Cortex of kidney (tissue), 1 donor: ENCODE measurements at places on chromosomes 12 and 14.

DNA sequence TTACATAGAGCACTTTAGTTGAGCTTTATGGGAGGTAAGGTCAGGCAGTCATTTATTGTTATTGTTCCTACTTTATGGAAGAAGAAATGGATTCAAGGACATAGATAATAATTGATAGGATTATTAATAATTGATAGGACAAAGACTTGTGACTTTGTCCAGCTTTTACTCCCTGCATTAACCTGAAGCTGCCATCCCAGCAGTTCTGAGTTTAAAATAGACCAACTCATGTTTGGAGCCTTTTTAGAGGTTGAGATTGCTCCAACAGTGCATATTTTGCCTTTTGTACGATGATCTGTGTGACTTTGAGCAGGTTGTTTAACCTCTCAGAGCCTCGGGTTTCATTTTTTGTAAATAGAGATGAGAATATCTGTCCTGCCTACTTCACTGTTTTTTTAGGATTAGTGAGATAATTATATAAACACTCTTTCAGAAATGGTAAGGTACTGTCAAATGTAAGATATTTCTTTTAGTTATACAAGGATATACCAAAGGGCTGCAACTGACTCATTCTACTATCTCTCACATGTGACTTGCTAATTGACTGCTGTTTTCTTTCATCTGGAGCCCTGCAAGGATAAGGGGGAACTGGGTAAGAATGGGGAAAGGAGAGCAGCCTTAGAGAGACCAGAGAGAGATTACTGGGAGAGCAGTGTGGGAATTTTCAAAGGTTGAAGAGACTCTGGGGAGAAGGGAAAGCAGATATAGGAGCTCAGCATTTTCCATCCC lies 15.3 kb downstream of the WDR20 start:
- no peak for DNase-seq

DNA sequence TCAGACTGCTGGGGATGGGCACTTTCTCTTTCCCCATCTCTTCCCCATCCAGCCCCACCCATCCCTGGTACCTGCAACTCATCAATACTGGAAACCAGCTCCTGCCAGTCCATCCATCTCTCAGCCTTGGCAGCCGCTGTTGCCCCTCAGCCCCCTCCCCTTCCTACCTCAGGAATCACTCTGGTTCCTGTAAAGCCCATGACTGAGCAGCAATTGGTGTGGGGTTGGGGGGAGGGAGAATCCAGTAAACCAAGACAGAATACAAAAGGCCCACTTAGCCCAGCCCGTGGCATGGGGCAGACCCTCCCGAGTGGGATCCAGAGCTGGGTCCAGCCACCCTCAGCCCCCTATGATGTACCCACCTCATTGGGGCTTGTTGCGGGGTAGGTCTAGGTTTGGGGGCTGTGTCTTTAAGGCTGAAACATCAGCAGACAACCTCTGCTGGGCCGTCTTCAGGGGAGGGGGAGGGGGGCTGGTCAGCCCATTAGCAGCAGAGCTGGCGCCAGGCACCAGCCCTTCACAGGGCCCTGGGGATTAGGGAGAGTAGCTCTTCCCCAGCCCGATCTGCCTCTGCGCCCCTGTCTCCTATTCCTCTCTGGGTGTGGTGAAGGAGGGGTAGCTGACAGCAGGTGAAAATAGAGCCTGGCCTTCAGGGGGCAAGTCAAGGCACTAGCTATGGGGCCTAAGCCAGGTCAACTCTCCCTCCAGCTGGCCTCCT lies 702 bp upstream of the PRPH start:
- no peak for DNase-seq

- no peak for DNase-seq
Measured at GRCh38 chr12:116673681-116674111, 64.2 kb downstream of the SPRING1 start.

GRCh38 chr12:117555889-117556288 lies 194.5 kb upstream of the NOS1 start:
- no peak for DNase-seq

DNA sequence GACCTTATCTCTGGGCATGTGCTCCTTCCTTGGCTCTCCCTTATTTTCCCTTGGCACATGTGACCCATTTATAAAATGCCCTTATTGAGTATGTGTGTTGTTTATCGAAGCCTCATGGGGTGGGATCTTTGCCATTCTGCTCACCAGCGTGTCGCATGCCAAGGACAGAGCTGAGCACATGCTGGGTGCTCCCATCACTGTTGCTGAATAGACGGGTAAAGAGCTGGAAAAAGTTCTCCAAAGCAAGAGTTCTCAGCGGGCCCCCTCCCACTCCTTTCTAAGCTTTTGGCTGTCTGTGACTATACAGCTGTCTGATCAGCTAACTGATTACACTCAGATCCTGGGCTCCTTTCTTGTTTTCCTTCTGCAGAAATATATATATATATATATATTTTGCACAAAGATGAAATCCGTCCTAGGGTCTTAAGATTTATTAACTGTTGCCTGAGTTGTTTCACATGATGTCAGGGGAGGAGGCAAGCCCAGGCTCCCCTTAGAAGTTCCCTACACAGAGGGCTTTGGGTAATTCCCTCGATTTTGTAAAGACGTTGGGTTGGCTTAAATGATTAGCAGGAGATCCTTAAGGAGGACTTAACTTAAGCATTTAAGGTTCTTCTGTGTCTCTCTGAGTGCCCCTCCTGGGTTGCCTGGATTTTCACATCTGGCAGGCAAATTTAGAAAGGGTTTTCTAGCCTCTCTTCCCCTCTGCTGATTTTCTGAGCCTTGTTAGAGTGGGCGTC lies 71.6 kb downstream of the TMEM132C start:
- DNase-seq: no peak

- DNase-seq: no peak
Measured at GRCh38 chr12:123119808-123120207, 31.1 kb downstream of the PITPNM2 start.

GRCh38 chr12:53048033-53048779 lies 1.7 kb upstream of the TNS2 start:
- no peak for DNase-seq

DNA sequence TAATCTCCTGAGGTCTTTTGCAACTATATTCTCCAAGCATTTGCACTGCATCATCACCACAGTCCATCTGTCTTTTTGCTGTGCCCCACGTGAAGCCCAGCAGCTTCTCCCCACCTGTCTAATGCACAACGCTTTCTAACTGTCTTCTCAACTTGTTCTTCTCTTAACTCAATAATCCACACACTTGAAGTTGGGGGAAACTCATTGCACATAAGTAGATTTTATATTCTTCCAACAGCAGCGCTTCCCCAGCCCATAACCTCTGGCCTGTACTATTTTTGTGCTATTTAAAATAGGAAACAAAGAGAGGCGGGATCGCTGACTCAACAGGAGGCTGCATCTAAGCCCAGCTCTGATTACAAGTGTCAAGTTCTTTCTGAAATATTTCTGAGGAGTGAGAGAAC lies 226.7 kb downstream of the GXYLT1 start:
- DNase-seq: no peak

- no peak for DNase-seq
Measured at GRCh38 chr12:62930546-62931425, 4.2 kb downstream of the PPM1H start.

- no peak for DNase-seq
Measured at GRCh38 chr12:100919116-100919515, 124.5 kb downstream of the ANO4 start.

GRCh38 chr14:105161964-105162668 lies 6.5 kb downstream of the JAG2 start:
- no peak for DNase-seq

DNA sequence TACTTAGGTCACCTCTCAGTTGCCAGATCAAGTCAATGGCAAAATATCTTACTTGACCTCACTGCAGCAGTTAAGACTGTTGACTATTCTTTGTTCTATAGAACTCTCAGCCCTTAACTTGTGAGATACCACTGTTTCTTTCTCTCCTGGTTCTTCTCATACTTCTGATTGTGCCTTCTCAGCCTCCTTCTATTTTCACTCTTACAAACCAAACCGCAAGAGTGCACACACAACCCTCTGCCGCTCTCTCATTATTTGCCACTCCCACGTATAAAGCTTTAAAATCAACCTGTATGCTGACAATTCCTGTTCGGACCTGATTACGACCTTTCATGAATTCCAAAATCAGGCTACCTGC lies 4.5 kb downstream of the E2F7 start:
- DNase-seq: no peak

GRCh38 chr14:97336816-97337215 lies 539.6 kb downstream of the VRK1 start:
- no peak for DNase-seq

- DNase-seq: no peak
Measured at GRCh38 chr12:111178181-111179081, 190.5 kb downstream of the PHETA1 start.

DNA sequence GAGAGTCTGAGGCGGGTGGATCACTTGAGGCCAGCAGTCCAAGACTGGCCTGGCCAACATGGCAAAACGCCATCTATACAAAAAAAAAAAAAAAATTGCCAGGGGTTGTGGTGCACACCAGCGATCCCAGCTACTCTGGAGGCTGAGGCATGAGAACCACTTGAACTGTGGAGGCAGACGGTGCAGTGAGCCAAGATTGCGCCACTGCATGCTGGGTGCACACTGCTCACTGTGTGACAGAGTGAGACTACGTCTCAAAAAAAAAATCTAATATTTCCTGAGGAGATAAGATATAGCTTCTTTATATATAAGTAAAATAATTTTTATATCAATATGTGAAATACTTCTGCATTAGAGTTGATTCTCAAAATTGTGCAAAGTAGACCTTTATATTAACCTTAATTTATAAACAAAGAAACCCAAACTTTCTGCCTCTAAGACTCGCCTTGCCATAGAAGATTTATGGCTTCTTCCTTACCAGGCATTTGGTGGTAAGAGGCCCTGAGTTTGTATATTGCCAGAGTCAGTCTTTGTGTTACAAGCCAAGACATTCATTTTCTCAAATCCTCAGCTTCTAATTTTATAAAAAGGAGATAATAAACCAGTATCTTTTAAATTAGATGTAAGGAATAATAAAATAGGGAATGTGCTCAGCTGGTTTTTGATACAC lies 1226.7 kb downstream of the FLRT2 start:
- no peak for DNase-seq

GRCh38 chr12:127675936-127676335 lies 591.0 kb upstream of the TMEM132C start:
- no peak for DNase-seq

GRCh38 chr14:95485222-95485819 lies 31.1 kb downstream of the SYNE3 start:
- DNase-seq: no peak

- no peak for DNase-seq
Measured at GRCh38 chr12:42741771-42742510, 152.4 kb upstream of the PRICKLE1 start.

DNA sequence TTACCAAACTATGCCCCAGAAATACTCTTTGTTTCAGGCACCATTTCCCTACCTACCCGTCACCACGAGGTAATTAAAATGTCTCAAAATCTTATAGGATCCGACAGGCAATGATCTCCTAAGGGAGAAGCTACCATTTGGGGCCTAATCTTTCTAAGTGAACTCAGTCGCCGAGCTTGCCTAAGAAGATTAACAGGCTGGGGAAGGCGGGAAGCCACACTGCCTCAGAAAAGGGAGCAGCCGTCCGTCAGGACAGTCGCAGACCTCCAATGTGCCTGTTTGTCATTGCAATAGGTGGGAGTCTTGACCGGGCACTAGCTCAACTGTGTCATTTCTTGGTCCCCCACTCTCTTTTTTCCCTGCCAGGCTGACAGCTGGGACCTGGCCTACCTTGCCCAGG lies 4.6 kb downstream of the TTC7B start:
- DNase-seq: no peak

GRCh38 chr12:111309584-111309983 lies 59.3 kb downstream of the PHETA1 start:
- no peak for DNase-seq

GRCh38 chr12:112887550-112887949 lies 19.2 kb upstream of the OAS1 start:
- no peak for DNase-seq

- DNase-seq: no peak
Measured at GRCh38 chr14:21071225-21072030, 1.3 kb downstream of the ARHGEF40 start.

- no peak for DNase-seq
Measured at GRCh38 chr12:50055831-50056638, 1.4 kb upstream of the ASIC1 start.

DNA sequence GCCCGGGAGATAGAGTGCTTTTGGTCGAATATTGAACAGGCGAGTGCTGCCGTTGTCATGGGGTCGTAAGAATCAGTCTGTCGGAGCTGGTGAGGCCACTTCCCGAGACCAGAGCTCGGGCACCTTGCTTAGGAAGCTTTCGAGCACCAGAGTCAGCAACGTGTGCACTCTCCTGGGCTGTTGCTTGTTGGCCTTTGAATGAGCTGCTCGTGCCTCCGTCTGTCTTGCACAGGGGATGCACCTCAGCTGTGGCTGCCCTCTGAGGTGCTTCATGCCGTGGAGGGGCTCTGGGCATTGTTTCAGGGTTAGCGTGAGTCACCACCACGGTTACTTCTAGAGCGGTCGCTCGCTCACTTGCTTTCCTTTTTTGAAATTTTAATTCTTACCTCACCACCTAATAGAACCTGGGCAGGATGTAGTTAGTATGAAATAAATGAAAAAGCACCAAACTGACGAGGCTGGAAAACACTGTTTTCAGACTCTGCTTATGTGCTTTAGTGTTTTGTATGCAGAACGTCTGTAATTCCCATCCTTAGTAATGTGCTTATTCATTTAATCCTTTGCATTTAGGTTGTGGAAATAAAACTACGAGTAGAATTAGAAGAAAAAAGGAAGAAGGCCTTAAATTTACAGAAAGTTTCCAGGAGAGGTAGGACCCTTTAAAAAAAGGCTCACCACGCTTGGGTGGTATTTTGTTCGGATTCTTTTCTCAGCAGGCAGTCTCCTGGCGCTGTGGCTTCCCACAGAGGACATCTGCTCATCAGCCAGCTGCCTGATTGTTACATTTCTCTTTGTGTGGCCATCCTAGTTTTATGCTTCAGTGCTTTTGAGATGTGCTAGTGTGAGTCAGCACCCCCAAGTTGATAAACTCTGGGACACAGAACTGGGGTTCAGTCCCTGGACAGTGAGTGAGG lies 40.6 kb downstream of the EP400 start:
- DNase-seq: no peak

DNA sequence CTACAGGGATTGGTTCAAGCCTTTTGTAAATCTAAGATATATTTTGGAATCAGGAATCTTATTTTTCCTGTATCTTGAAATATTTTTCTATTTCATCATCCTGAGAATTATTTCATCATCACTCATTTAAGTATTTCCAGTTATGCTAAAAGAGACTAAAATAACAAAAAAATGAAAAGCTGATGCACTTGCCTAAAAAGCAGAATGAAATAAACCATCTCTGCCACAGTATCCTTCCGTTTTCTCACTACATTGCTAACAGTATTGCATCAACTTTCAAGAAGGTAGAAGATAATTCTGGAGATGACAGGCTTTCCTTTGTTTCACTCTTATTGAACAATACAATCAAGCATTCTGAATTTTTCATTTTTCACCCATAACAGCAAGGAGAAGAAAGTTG lies 31.1 kb upstream of the EIF5 start:
- DNase-seq: no peak
